Mesothelial cell of epicardium (in vitro differentiated cells): ENCODE measurements at places on chromosomes 2 and 18.

DNA sequence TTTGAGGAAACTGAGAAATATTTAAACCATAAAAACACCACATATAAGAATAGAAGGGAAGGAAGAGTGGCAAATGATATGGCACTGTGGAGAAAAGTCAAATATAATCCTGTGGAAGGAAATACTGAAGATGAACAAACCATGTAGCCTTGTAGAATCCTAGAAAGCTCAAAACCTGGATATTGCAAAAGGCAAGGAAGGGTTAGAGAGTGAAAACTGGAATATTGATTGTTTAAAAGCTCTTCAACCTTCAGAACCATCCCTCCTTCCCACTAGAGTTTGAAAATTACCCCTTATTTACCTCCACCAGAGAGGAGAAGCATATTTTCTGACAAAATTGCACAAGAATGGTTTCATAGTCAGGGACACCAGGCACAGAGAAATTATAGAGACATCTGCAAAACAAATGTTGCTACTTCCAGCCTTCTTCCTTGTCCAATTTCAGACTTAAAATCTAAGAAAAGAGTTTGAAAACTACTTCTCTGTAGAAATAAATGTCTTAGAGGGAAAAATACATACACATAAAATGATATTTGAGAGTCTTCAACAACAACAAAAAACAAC lies 48.0 kb downstream of the ANTXR1 start:
- H3K4me3 ChIP-seq, result no peak overlapping the region
- peak overlapping the region; percentile 68 for H3K27ac ChIP-seq
- H3K4me1 ChIP-seq, result peaks cover 18% of the 10 kb centered on the region
- H3K27me3 ChIP-seq, result no peaks in the 10 kb centered on the region
- H3K36me3 ChIP-seq, result peaks cover 60% of the 10 kb centered on the region

DNA sequence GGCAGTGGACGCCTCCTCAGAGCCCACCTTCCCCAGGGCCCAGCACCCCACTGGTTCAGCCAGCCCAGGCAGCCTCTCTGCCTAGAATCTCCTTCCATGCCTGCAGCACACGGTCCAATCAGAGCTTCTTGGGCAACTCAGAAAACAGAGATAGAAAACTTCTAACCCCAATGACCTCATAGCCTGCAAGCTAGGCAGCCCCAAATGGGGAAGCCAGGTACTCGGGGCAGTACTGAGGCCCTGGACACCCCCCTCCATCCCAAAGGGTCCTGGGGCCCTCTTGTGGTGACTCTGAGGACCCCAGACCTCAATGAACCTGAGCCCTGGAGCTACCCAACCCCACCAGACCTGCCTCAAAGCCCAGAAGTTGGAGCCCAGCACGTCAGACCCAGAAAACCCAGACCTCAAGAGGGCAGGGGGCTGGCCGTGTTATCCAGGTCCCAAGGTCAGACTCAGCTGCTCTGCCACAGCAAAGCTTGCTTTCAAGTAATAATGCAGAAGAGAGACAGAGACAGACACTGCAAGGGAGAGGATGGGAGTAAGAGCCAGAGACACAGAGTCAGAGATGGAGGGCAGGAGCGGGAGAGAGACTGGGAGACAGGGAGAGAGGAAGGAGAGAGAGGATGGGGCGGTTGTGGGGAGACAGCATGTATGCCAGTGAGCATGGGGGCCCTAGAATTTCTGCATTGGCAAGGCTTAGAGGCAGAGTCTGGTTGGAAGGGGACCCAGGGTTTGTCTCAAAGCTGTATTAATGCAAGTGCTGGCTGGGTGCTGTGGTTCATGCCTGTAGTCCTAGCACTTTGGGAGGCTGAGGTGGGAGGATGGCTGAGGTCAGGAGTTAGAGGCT lies 28.2 kb downstream of the SERTAD2 start:
- H3K27ac ChIP-seq, result no peak overlapping the region
- H3K27me3 ChIP-seq, result no peaks in the 10 kb centered on the region
- no peak overlapping the region for H3K4me3 ChIP-seq

- H3K4me1 ChIP-seq, result peaks cover 2% of the 10 kb centered on the region
- DNase-seq, result no peak
- no peak overlapping the region for H3K4me3 ChIP-seq
Measured at GRCh38 chr2:204321027-204321800, 224.1 kb upstream of the PARD3B start.

- DNase-seq, result no peak
- no peak overlapping the region for H3K27ac ChIP-seq
- H3K27me3 ChIP-seq, result peaks cover 2% of the 10 kb centered on the region
- H3K4me1 ChIP-seq, result no peaks in the 10 kb centered on the region
- peaks cover 17% of the 10 kb centered on the region for H3K36me3 ChIP-seq
Measured at GRCh38 chr2:7071916-7072556, 154.8 kb downstream of the RNF144A start.

- H3K27ac ChIP-seq, result no peak overlapping the region
- no peak for DNase-seq
- H3K27me3 ChIP-seq, result no peaks in the 10 kb centered on the region
Measured at GRCh38 chr2:47225061-47225783, 70.1 kb upstream of the STPG4 start.

- peak overlapping the region; percentile 5 for H3K27ac ChIP-seq
- DNase-seq, result no peak
- H3K36me3 ChIP-seq, result no peaks in the 10 kb centered on the region
- peak overlapping the region; percentile 97 for H3K4me3 ChIP-seq
- no peaks in the 10 kb centered on the region for H3K27me3 ChIP-seq
Measured at GRCh38 chr2:196169516-196169915, 1.9 kb downstream of the STK17B start.

DNA sequence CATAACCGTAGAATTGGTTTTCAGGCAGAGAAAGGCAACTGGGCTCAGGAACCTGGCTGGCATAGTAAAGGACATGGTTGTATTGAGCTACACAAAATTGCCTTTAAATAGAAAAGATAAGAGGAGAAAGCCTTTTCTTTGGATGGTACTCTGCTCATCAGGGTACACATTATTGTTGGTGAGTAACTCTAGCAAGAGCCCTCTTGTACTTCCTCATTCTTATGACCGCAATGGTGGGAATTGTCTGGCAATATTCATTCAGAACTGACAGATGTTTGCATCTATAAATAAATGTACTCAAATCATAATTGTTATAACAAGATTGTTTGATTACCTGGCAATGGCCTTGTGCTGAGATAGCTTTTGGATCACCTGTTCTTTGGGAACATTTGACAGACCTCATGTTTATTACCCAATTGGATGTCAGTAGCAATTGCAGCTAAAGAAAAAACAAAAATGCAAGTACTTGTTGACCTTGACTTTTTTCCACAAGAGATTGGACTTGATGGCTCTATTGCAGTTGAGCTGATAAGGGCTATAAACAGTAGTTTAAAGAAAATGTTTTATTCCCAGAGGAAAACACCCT lies 43.9 kb downstream of the MEIS1 start:
- H3K36me3 ChIP-seq, result peaks cover 47% of the 10 kb centered on the region
- DNase-seq, result no peak
- H3K4me1 ChIP-seq, result peaks cover 54% of the 10 kb centered on the region

DNA sequence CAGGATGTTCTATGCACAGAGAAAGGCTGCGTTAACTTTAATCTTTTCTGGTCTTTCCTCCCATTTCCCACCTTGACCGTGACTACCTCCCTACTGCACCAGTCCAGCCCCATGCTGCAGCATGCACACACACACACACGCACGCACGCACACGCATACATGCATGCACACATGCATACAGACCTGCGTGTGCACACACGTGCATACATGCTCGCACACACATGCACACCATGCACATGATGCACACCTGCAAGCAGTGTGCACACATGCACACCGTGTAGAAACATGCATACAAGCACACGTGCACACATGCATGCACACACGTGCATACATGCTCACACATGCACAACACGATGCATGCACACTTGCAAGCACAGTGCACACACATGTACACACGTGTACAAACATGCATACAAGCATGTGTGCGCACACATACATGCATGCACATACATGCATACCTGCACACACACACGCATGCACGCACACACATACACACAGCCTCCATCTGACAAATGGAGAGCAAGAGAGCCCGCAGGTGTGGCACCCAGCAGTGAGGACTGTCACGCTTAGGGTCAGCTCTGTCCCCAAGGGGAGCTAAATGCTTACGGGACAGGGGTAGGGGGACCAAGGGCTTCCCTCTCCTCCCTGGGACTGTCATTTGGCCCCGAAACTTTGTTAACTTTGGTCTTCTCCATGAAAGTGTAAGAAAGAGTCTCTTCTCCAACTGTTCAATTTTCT lies 18.2 kb downstream of the SNORC start:
- peaks cover 30% of the 10 kb centered on the region for H3K4me1 ChIP-seq
- H3K27me3 ChIP-seq, result no peaks in the 10 kb centered on the region
- no peak overlapping the region for H3K27ac ChIP-seq

DNA sequence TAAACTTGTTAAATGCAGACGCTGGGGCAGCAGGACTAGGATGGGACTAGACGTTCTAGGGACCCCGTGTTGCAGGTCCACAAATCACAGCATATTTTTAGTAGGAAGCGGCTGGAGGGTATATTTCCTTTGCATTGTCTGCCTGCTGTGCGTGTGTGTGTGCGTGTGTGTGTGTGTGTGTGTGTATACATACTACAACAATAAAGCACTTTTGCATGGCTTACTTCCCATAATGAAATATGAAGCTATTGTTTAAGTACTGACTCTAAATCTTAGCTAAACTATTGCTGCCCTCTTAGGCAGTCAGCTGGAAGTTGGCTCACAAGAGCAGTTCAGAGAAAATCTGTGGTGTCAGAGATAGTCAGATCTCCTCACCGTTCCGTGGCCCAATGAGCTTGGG lies 133.4 kb downstream of the CABLES1 start:
- H3K27ac ChIP-seq, result no peak overlapping the region
- peaks cover 6% of the 10 kb centered on the region for H3K36me3 ChIP-seq
- no peaks in the 10 kb centered on the region for H3K27me3 ChIP-seq
- no peak overlapping the region for H3K4me3 ChIP-seq
- no peaks in the 10 kb centered on the region for H3K4me1 ChIP-seq

DNA sequence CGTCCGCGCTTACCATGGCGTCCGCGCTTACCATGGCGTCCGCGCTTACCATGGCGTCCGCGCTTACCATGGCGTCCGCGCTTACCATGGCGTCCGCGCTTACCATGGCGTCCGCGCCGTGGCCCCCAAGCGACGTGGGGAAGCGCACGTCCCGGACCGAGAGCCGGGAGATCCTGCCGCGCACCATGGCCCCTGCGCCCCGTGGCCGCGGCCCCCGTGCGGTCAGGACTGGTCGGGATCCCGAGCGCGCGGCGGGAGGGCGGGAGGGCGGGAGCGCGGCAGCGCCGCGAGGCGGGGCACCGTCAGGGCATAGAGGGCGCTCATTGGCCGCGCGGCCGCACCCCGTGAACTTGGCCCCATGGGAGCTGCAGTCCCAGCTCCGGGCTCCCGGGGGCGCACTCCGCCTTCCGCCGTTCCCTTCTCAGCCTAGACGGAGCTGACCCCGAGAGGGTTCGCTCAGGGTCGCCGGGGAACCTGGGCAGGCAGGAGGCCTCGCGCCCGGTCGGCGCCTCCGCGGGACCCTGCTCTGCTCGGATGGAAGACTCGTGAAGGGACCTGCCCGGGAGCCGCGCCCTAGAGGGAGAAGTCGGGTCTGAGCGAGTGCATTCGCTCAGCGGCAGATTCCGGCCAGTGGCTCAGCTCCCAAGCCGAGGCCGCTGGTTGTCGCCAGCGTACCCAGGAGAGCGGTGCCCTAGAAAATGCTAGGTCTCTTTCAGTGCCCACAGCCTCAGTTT lies at the start of gene ENOSF1:
Gene ENOSF1 (minus strand): TSS at position 230 of the 734 bp plus-strand sequence. CDS start 43 bp downstream, at position 187.
- DNase-seq, result peak; percentile 61
- H3K27ac ChIP-seq, result peak within 1 kb of the TSS; percentile 7
- peak within 1 kb of the TSS; percentile 62 for H3K4me3 ChIP-seq
- peaks cover 7% of the 10 kb centered on the region for H3K36me3 ChIP-seq

GRCh38 chr2:241279413-241279812 lies 36.1 kb downstream of the HDLBP start:
- no peak overlapping the region for H3K4me3 ChIP-seq
- H3K27ac ChIP-seq, result peak overlapping the region; percentile 80
- DNase-seq, result no peak
- no peaks in the 10 kb centered on the region for H3K27me3 ChIP-seq

- no peaks in the 10 kb centered on the region for H3K36me3 ChIP-seq
- peaks cover 34% of the 10 kb centered on the region for H3K4me1 ChIP-seq
- no peak overlapping the region for H3K27ac ChIP-seq
- no peaks in the 10 kb centered on the region for H3K27me3 ChIP-seq
Measured at GRCh38 chr18:3067165-3067661, 54.3 kb upstream of the LPIN2 start.

- DNase-seq, result no peak
- H3K4me1 ChIP-seq, result no peaks in the 10 kb centered on the region
- H3K27me3 ChIP-seq, result peaks cover 79% of the 10 kb centered on the region
- H3K4me3 ChIP-seq, result no peak overlapping the region
- H3K27ac ChIP-seq, result no peak overlapping the region
Measured at GRCh38 chr2:136407952-136408318, 290.0 kb upstream of the CXCR4 start.

- H3K4me1 ChIP-seq, result peaks cover 7% of the 10 kb centered on the region
- H3K4me3 ChIP-seq, result no peak overlapping the region
- no peak overlapping the region for H3K27ac ChIP-seq
- no peak for DNase-seq
- no peaks in the 10 kb centered on the region for H3K36me3 ChIP-seq
Measured at GRCh38 chr2:128646091-128646490, 327.4 kb upstream of the HS6ST1 start.

- no peak for DNase-seq
- peaks cover 11% of the 10 kb centered on the region for H3K4me1 ChIP-seq
- H3K4me3 ChIP-seq, result no peak overlapping the region
- H3K27ac ChIP-seq, result no peak overlapping the region
Measured at GRCh38 chr2:148974095-148974494, 64.4 kb upstream of the LYPD6B start.

DNA sequence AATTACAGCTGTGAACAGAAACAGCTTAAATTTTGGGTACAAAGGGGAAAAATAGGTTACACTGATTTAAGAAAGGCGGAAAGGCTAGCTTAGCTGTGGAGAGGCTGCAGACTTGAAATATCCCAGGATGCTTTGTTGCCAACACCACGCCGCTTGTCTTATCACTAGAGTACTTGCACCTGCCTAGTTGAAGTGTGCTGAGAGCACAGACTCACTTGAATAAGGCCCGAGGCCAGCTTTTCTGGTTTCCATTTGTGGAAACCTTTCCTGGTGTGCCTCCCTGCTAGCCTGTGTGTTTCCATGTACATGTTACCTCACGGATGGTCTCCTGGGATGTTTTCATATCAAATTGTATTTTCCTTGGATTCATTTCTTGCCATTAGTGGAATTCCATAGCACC lies 3.2 kb downstream of the CABLES1 start:
- H3K4me1 ChIP-seq, result peaks cover 66% of the 10 kb centered on the region
- no peaks in the 10 kb centered on the region for H3K36me3 ChIP-seq
- H3K27ac ChIP-seq, result peak overlapping the region; percentile 16
- no peak overlapping the region for H3K4me3 ChIP-seq
- no peak for DNase-seq
